ENCODE measurements at places on chromosomes 4 and X.

DNA sequence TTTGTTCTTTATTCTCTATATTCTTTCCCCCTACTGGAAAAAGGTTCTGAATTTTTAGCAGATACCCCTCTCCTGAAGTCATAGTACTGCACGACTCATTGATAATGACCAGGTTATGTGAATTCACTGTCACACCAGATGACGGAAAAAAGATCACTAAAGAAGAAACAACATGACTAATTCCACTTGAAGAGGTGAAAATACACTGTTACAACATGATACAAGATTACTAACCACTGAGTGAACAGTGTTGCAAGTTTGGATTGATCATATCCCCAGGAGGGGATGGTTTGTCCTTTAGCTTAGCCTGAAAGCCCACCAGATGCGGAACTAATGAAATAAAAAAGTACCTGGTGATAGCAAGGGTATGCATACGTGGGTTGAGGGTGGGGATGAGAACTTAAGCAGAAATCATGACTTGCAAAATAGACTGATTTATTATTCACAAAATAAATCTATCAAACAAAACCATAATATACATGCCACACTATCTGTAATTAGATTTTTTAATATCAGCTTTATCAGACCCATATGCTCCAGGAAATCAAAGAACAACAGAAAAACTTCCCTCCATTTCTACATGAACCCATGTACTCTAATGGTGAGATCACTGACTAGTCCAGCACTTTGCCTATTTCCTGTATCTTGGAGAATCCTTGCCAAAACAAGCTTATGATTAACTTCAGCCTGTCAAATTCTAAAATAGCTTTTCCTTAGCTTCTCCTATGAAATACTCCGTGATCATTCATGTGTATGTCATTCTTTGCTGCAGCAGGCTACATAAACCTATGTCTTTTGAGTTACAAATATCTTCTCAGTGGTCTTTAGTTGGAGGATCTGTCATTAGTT, 257.4 kb upstream of the AGA start:
- no peak for DNase-seq

DNA sequence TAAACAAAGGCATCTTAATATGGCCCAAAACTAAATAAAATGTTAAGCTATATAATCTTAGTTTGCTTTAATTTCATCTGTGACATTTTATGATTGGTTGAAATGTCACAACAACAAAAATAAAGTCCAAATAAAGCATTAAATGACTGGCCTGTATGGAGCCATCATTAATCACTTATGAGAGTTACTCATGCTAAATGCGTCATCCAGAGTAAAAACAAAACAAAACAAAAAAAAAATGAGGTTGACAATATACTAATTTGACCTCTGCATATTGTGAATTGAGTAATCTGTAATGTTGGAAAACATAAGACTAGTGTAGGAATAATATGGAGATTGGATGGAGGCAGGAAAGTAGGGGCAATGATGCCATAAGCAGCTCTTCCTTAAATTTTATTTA, 139.7 kb downstream of the MAPK10 start:
- DNase-seq = no peak

- no peak for DNase-seq
Measured at GRCh38 chr4:2047031-2047660, 12.0 kb upstream of the NAT8L start.

- DNase-seq = no peak
Measured at GRCh38 chrX:24676403-24677024, 17.2 kb upstream of the POLA1 start.

DNA sequence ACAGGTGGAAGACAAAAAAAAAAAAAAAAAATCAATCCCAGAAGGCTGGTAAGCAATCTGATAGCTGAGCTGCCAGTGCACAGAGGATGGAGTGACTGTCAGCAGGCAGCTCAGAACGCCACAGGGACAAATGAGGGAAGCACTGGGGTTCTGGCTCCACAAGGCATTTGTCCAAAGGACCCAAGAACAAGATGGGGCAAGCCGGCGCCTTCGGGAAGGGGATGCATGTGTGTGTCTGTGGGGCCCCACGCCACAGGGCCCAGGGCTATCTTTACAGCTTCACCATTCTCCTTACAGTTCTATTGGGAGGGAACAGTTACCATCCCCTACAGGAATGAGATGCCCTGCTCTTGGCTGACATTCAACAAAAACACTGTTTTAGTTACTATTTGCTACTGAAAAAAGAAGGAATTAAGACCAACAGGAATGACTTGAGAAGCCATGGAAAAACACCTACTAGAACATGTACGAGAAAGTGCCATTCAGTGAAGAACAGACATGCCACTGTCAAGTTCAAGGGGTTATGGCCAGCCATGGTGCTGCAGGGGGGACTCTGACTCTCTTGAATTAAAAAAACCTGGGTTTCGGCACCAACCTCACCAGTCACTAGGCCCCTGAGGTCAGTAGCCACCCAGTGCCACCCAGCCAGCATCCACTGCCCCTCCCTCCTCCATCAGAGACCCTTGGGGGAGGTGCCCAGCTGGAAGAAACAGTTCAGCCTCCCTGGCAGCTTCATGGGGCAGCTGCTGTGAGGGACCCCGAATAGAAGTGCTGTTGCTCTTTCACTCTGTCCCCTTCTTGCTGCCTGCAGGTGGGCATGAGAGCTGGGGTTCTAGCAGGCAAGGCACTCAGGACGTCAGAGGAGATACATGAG, 18.5 kb downstream of the WDR1 start:
- DNase-seq = no peak

DNA sequence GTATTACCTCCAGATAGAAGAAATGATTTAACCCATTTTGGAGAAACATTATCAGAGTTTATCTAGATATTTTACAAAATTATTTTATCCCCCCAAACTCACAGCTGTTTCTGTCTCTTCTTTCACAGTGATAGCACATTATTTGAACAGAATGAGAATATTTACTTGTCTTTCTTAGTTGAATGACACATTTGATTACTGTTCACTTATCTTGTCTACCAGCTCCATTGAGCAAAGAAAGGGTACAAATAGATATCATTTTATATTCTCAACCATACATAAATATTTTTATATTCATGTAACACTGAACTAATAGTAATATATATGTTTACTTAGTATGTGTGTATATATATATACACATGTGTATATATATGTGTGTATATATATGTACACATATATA, 364.2 kb downstream of the GALNTL6 start:
- DNase-seq = no peak

DNA sequence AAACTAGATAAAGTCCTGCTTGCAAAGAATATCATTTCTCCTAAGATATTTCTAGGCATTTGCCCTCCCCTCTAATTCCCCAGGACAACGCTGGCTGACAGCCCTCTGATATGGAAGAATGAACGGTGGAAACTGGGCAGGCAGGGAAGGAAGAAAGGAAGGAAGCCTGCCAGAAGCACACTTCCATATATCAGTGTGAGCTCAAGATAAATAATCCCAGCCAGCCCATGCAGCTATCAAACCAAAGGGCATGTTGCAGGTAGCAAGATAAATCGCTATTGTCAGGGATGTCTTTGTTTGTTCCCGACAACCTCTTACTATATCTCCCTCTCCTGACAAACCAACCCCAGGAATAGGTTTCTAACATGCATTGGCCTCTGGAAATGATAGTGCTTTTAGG, 412.8 kb downstream of the HNRNPD start:
- DNase-seq = no peak

- DNase-seq = no peak
Measured at GRCh38 chr4:624705-625590, at the start of gene PDE6B. TSS of gene PDE6B (plus strand) at chr4:625573. CDS start at chr4:625627, 54 bp downstream.

GRCh38 chr4:174430576-174430975, 91.7 kb downstream of the HPGD start:
- no peak for DNase-seq

GRCh38 chr4:786861-787300, 39.0 kb downstream of the CPLX1 start:
- no peak for DNase-seq

- no peak for DNase-seq
Measured at GRCh38 chr4:79030973-79031372, 91.7 kb upstream of the PAQR3 start.

GRCh38 chrX:119758731-119759247, 401 bp downstream of the SOWAHD start:
- DNase-seq = no peak

DNA sequence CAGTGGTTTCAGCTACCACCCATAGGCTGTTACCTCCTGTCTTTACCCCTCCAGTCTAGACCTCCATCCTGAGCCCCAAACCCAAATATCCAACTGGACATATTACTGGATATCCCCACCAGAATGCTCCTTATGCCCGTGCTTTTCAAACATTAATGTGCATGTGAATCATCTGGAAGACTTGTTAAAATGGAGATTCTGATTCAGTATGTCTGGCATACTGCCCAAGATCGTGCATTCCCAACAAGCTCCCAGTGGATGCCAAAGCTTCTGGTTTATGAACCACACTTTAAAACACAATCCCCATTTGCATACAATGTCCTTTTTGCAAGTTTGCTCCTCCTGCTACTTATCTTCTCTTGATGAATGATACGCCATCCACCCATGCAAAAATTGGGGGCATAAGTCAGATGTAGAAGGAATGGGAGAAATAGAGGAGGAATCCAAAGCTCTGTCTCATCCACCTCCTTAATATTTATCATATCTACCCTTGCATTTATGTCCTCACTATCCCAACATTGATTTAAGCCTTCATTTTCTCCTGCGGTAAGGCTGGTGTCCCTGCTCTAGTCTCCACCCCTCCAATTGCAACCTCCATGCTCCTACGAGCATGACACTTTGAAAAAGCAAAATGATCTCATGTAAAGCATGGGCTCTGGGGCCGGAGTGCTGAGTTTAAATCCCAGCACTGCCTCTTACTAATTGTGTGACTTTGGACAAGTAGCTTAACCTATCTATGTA, 7.4 kb upstream of the PGRMC1 start:
- DNase-seq = no peak

GRCh38 chr4:166501941-166502382, 628.9 kb downstream of the TLL1 start:
- DNase-seq = no peak

DNA sequence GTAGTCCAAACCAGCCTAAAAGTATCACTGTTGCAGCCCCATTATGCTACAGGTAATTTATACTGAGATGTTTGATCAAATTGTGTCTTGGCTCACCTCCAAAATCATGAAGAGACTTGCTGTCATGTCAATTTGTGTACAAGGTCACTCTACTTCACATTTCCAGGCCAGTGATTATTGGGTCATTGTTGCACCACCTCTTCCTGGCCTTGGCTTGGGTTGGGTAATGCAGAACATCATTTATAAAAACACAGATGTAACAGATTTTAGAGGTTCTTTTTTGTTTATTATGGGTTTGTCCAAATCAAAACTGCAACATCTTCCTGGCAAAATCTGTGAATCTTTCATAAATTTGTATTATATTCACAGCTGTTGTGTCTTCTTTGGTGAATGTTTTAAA, 459.5 kb downstream of the ANKRD50 start:
- DNase-seq = no peak

DNA sequence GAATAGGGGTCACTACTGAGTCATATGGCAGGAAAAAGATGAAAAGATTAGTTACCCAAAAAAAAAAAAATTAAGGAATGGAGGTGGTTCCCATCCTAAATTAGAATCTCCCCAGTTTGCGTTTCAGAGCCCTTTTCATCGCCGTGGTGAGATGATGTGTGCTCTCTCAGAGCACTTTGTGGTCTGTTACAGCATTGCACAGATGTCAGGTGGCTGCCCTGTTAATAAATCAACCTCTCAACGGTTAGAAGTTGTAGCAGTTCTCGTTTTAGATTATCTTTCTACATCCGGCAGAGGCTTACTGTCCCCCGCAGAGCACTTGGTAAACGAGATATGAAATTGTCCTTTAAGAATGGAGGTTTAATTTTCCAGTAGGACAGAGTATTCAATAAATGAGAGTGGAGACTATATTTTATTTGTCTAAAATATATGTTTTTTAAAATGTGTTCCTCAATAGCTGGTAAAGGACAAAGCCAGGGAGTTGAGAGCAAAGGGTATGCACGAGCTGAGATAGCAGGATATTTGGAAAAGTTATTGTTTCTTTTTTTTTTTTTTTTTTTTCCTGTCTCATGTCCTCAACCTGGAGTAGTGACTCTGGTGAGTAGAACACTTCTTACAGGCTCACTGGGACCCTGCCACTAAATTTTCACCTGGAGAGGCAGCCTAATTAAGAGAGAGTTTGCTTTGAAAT, 26.9 kb downstream of the AFF1 start:
- no peak for DNase-seq

- no peak for DNase-seq
Measured at GRCh38 chrX:20362268-20363267, 95.9 kb upstream of the RPS6KA3 start.

All from stimulated activated CD4-positive, alpha-beta T cell treated with anti-CD3 and anti-CD28 coated beads, Interleukin-1b, Interleukin-23, amount 100 ng/mL, for 24 hours (primary cell).